ENCODE measurements at places on chromosomes 7 and 10. TPM values are rescaled to one million over a fixed set of nuclear protein-coding genes. Genes with fewer than 3 reads are reported as not detected.

DNA sequence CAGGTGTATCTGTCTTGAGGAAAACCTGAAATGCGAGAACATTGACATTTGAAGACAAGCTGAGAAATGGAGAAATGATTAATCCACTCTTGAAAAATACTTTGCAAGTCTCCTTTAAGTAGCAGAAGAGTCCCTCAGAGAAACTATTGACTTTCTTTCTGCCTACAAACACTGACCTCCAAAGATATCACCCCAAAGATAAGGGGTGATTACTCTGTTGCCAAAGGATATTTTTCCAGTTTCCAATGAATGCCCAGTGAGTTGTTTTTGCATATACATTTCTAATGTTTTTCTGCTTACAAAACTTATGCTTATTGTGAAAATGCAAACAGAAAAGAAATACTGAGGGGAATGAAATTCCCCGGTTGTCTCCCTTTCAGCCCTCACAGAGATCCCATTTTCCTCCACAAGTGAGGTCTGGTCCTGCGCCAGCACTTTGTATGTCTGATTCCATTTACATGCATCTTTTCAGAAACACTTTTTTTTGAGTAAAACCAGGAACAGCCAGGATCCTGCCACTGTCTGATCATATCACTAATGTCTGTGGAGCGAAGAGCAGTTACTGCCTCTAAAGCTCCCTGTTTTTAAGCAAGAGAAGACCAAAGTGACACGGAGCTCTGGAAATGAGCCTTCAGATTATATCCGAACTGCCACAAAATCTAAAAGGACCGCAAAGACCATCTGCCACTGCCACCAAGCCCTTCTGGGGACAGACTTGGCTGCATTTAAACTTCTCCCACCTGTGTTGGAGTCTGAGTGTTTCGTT is 82.9 kb upstream of the PDCD4 start:
- no peak for DNase-seq

DNA sequence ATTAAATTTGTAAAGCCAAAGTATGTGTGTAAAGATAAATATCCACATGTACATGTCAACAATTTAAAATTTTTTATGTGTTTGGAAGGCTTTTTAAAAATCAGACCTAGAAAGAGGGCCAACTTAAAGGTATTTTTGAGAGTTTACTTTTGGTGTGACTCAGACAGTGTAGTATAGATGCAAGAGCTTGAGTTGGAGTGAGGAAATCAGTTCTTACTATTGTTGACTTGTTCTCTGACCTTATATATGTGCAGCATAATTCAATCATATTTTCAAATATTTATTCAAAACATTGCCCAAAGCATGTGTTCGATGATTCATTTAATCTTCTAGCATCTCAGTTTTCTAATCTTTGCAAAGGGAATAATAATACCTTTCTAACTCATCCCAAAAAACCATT is 243.7 kb upstream of the PRKCQ start:
- DNase-seq, result no peak

- no peak for DNase-seq
Measured at GRCh38 chr7:155620497-155620896, 24.0 kb upstream of the RBM33 start.

NUDT13 gene
- 4.8 TPM for polyA plus RNA-seq

- DNase-seq, result no peak
Measured at GRCh38 chr10:29239569-29240472, 49.0 kb upstream of the LYZL1 start.

LBX1 gene
- polyA plus RNA-seq, result not detected

TTYH3 gene
- 131 TPM for polyA plus RNA-seq

DNA sequence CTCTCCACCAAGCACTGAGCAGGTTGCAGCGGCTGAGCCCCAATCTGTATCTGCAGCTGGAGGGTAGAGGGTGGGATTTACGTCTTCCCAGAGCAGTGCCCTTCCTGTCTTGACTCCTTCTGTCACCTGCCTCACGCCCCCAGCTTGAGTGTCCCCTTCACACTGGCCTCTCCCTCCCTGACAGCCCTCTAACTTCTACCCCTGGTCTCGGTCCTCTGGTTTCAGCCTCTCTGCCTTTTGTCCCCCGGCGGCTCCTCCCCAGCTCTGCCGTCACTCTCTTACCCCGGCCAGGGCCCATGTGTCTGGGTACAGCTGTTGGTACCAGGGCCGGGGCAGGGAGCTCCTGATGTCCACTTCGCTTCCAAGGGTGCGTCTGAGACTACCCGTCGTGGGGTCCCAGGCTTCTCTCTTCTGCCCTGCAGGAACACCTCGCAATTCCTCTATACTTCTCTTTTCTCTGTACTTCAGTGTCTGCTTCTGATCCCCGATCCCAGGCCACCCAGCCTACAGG is 654 bp downstream of the MUC3A start:
- no peak for DNase-seq

DNA sequence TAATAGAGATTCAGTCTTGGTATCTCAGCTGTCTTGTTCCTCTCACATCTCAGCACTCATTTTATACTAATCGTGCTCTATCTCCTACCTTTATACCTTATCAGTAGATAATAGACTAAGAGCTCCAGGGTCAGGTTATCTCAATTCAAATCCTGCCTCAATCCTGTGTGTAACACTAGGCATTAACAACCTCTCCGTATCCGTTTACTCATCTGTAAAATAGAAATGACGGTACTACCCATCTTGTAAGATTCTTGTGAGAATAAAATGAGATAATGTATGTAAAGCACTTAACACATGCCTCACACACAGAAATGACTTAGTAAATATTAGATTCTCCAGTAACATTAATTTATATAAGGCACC is 622 bp upstream of the P4HA1 start:
- no peak for DNase-seq

GRCh38 chr7:50205011-50205410 is 99.5 kb upstream of the IKZF1 start:
- DNase-seq, result no peak

DNA sequence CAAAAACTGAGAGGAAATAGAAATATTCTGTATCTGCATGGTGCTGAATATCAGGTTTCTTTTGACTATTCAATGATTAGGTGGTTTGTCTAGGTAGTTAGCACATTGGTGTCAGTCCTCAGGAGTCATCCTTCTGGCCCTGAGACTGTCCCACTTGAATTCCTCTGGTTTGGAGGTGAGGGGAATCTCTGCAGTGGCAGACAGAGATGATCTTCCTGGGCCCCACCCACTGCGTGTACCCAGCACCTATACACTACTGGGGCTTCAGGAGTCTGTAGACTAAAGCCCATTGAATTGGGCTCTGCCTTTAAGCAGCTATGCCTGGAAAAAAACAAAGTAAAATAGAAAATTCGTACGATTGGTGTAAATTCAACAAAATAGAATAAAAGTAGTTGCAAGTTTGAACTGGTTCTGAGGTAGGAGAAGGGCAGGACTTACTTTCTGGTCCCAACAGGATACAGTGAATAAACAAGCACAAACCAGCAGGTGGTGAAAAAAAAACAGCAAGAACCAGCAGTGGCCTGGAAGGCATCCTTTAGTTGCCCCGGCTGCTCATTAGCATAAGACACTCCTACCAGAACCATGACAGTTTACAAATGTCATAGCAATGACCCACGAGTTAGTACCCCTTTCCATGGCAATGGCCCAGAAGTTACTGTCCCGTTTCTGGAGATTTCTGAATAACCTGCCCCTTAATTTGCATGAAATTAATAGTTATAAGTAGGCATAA is 1.7 kb downstream of the LIPM start:
- DNase-seq, result no peak

LIPM gene
- not detected for polyA plus RNA-seq

- DNase-seq, result no peak
Measured at GRCh38 chr10:112475575-112476218, 28.7 kb downstream of the VTI1A start.

GRCh38 chr10:76017026-76017732 is 585.8 kb downstream of the LRMDA start:
- DNase-seq, result no peak

GRCh38 chr7:35032166-35032565 is 5.1 kb downstream of the DPY19L1 start:
- DNase-seq, result no peak

- no peak for DNase-seq
Measured at GRCh38 chr7:129827467-129827990, 125.2 kb downstream of the UBE2H start.

PDZD7 gene
- 3.8 TPM for polyA plus RNA-seq

- no peak for DNase-seq
Measured at GRCh38 chr7:87885018-87885417, 8.7 kb downstream of the DBF4 start.

GRCh38 chr7:4093483-4093882 is 588.6 kb upstream of the FOXK1 start:
- peak; percentile 30 for DNase-seq

DNA sequence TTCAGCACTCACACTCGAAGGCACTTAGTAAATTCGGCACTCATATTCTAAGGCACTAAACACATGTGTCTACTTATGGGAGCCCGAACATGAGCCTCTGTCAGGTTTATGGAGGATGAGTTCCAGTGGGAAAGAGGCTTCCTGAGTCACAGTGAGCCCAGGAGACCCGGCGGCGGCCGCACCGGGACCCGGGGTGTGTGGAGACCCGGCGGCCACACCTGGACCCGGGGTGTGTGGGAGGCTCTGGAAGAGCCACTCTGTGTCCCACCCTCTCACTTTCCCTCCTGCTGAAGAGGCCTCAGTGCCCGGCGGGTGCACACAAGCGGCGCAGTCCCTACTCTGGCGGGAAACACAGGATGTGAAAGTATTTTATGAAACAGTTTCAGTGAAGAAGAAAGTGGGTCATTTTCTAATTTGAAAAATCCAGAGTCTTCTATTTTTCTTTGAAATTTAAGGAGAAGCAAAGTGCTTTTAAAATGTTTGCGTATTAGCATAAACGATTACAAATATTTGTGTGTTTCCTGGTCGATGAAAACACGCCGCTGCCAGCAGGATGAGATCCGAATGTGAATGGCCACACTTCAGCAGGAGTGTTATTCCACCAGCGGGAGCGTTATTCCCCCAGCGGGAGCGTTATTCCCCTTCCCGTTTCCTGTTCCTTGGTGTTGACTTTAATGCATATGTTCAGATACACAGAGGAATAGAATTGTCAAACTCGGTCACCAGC is 625.1 kb downstream of the DNAJB6 start:
- DNase-seq, result no peak

DNA sequence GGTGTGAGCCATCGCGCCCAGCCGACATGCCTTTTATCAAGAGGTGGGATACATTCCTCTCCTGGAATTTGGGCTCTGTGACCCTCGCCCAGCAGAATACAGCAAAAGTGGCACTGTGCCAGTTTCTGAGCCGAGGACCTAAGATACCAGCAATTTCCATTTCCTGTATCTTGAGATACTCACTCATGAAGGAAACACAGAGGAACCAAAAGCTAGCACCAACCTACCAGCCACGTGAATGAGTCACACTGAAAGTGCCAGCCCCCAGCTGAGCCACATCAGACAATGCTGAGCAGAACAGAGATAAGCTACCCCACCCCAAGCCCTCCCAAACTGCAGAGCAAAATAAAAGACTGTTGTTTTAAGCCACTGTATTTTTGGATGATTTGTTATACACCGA is 56.3 kb downstream of the CACUL1 start:
- no peak for DNase-seq

POM121L12 gene
- polyA plus RNA-seq, result not detected

IFIT3 gene
- polyA plus RNA-seq, result 15.9 TPM

- DNase-seq, result no peak
Measured at GRCh38 chr10:113643183-113643582, 20.7 kb downstream of the NRAP start.

DEPP1 gene
- polyA plus RNA-seq, result 9.8 TPM

DNA sequence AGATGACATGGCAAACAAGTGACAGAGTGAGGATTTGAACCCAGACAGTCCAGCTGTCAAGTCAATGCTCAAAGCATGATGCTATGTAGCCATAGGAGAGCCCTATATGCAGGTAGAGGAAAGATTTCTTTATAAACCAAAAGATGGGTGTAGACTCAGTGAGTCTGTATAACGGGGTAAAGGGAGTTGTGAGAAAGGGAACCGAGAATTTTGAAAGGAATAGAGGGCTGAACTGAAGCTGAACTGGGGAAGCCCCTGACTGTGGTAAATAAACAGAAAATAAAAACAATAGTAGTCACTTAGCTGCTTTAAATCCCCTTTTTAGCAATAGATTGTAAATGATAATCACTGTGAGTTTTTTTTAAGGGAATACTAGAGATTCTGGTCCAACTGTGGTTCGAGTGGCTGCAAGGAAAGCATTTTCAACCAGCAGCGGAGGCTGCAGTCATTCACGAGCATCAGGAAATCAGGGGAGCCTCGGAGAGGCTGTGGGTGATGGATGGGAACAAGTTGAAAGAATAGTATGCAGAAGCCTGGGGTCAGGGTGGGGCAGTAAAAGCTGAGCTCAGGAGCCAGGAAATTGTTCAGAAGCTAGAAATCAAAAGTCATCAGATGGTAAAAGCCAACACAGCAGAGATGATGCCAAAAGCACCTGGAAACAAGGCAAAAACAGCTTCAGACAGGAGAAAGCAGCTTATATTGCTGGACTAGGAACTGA is 393.5 kb downstream of the GFRA1 start:
- DNase-seq, result no peak

DNA sequence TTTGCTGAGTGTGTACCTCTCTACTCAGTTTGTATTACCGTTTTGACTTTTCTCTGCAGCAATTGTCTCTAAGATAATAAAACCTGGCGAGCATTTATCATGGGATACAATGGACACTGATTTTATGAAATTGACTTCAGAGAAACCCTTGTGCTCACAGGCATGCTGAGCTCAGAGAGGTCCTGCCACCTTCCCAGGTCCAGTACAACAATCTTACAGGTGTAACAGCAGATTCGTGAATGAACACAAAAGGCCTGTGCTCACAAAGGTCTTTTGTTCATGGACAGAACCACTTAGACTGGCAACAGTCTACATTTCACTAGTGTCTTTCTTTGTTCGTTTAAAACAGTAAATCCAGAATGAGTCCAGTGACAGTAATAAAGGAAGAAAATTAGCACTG is 43.2 kb downstream of the HECW1 start:
- no peak for DNase-seq

- DNase-seq, result no peak
Measured at GRCh38 chr10:117188371-117188770, 8.9 kb upstream of the KCNK18 start.

- DNase-seq, result no peak
Measured at GRCh38 chr7:44087911-44088838, 5.8 kb upstream of the POLM start.

DNA sequence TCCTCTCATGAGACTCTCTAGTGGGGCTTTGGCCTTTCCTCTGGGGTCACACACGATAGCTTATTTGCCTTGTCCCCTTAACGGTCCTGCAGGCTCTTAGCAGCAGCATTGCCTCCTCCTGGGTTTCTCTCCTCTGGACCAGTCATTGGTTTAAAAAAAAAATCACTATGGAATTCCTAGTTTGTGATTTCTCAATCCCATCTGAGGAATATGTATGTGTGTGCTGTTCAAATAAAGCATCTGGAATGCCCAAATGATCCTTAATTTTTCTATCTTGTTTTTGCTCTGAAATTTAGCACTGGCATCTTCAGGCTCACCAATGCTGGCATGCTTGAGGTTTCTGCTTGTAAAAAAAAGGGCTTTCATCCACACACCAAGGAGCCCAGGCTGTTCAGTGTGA is 30.5 kb downstream of the ACTA2 start:
- no peak for DNase-seq

DNA sequence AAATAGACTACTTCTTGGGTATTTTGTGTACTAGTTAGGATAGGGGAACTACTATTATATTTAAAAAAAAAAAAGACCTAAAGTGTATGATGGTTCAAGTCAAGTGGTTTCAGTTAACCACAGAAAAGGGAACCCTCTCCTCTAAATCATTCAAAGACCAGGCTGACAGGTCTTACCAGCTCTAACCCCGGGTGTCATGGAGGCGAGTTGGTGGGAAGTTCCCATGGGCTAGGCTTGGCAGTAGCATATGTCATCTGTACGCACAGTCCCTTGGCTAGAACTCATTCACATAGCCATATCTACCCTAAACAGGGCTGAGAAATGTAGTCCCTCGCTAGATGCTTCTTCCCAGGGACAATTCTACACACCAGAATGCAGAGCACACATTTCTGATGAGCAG is 37.7 kb upstream of the KCNMA1 start:
- DNase-seq, result no peak
